Activated CD4-positive, alpha-beta memory T cell treated with anti-CD3 and anti-CD28 coated beads, Interleukin-2, amount 10 ng/mL, durations not matched to agents 7 days and 5 days (primary cell): ENCODE measurements at places on chromosomes 5 and 9.

- DNase-seq = no peak
- H3K27ac ChIP-seq = no peak overlapping the region
- no peaks in the 10 kb centered on the region for H3K4me1 ChIP-seq
- no peaks in the 10 kb centered on the region for H3K27me3 ChIP-seq
Observed at GRCh38 chr5:167726642-167727041, 564.8 kb upstream of the WWC1 start.

DNA sequence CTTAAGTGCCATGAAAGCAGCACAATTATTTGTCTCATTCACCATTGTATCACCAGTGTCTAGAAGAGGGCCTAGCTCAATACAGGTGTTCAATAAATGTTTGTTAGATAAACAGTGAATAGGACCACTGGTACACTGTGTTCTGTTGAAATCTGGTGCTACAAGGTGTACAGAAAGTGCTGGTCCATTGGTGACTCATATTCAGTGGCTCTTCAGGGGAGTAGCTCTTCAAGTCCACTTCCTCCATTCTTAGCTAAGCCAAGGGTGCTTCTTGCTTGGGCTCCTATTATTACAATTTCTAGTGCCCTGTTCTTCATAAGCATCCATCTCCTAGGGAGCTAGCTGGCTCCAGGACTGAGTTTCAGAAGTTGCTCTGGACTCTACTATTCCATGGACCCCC is 6.4 kb upstream of the FCHO2 start:
- no peaks in the 10 kb centered on the region for H3K36me3 ChIP-seq
- H3K27me3 ChIP-seq = peaks cover 42% of the 10 kb centered on the region
- H3K27ac ChIP-seq = no peak overlapping the region
- no peaks in the 10 kb centered on the region for H3K4me1 ChIP-seq
- H3K4me3 ChIP-seq = no peak overlapping the region

GRCh38 chr5:60887096-60887495 is 43.0 kb upstream of the ELOVL7 start:
- no peaks in the 10 kb centered on the region for H3K27me3 ChIP-seq
- no peak overlapping the region for H3K4me3 ChIP-seq
- H3K36me3 ChIP-seq = no peaks in the 10 kb centered on the region
- DNase-seq = no peak
- no peak overlapping the region for H3K27ac ChIP-seq

DNA sequence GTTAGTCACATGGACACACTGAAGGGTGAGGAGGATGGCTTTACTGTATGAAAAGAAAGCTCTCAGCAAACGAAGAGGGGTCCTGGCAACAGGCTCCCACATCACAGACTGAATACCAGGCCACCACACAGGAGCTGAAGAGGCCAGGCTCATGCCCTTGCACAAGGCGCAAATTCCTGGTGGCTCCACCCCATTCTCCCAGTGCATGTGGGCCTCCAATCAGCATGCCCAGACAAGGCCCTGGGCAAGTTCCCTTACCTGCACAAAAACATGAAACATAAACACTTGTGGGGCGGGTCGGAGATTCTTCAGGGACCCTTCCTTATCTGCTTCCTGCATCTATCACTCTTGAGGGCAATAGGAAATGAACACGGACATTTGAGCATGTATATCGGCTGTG is 935.8 kb upstream of the EDIL3 start:
- H3K27me3 ChIP-seq = no peaks in the 10 kb centered on the region
- no peak for DNase-seq
- H3K27ac ChIP-seq = no peak overlapping the region
- no peak overlapping the region for H3K4me3 ChIP-seq
- H3K36me3 ChIP-seq = no peaks in the 10 kb centered on the region

GRCh38 chr5:68217528-68217927 is 2.0 kb downstream of the PIK3R1 start:
- DNase-seq = no peak
- peak overlapping the region; percentile 85 for H3K4me3 ChIP-seq

DNA sequence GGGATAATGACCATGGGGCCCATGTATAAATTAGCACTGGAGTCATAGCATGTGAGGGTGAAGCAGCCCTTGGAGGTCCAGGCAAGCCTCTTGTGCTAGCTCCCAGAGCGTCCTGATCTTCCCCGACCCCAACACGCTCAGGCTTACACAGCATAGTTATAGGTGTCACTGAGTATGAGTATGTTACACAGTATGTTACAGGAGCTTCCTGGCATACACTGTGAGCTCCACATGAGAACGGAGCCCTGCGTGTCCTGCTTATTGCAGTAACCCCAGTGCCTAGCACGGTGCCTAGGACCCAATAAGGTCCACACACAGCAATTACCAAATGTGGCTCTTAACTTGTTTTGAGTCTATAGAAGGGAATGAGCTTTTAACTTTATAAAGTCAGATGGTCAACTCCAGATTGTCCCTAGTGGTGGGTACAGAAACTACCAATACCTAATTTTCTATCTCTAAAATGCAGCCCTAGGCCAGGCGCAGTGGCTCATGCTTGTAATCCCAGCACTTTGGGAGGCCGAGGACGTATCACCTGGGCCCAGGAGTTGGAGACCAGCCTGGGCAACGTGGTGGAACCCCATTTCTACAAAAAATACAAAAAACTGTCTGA is 64.1 kb downstream of the PLAC8L1 start:
- no peak overlapping the region for H3K27ac ChIP-seq
- H3K27me3 ChIP-seq = peaks cover 19% of the 10 kb centered on the region
- no peak for DNase-seq

- DNase-seq = no peak
- H3K36me3 ChIP-seq = no peaks in the 10 kb centered on the region
- H3K4me1 ChIP-seq = peaks cover 3% of the 10 kb centered on the region
- H3K27me3 ChIP-seq = peaks cover 6% of the 10 kb centered on the region
- H3K4me3 ChIP-seq = no peak overlapping the region
Observed at GRCh38 chr5:78534148-78534904, 114.2 kb downstream of the LHFPL2 start.
